GM23248 (cell line): ENCODE measurements at places on chromosomes 1 and 21. TPM values are rescaled to one million over a fixed set of nuclear protein-coding genes. Genes with fewer than 3 reads are reported as not detected.

Gene TP73
- not detected in 2 replicates for total RNA-seq

Gene KCNJ15
- total RNA-seq, result 1.2 and 2.1 TPM in 2 replicates

Gene CAMK2N1
- 37.6 and 38.2 TPM in 2 replicates for total RNA-seq

Gene CCDC30
- 0.13 and 0.65 TPM in 2 replicates for total RNA-seq

- no peaks in the 10 kb centered on the region for H3K27me3 ChIP-seq
- peak; percentile 55 for DNase-seq
- peaks cover 36% of the 10 kb centered on the region for H3K4me1 ChIP-seq
- no peaks in the 10 kb centered on the region for H3K36me3 ChIP-seq
- 0 out of 2 replicates have a peak overlapping the region, but pooled peaks have one; percentile 8 for H3K4me3 ChIP-seq
Observed at GRCh38 chr1:57474137-57474750, 50.4 kb upstream of the DAB1 start.

DNA sequence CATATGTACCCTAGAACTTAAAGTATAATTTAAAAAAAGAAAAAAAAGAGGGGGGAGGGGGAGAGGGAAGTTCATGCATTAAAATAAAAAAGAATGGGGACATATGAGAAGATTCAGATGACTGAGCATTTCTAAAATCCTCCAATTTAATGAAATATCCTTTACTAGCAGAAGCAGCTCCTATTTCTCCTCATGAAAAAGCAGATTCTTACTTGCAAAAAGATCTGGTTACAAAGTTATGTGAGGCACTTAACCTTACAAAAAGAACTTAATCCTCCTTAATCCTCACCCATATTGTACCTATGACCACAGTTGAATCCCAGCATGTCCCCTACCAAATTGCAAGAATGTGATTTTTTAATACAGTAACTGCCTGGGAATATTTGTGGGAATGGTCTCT lies 298.5 kb downstream of the SRGAP2C start:
- H3K27ac ChIP-seq, result peak overlapping the region; percentile 38; the same call in 1 of the 2 replicates
- DNase-seq, result no peak
- H3K36me3 ChIP-seq, result no peaks in the 10 kb centered on the region
- H3K4me3 ChIP-seq, result no peak overlapping the region
- peaks cover 12% of the 10 kb centered on the region for H3K4me1 ChIP-seq
- H3K27me3 ChIP-seq, result no peaks in the 10 kb centered on the region

GRCh38 chr1:215045698-215046308 lies 36.7 kb upstream of the KCNK2 start:
- H3K36me3 ChIP-seq, result peaks cover 31% of the 10 kb centered on the region; the same call in 1 of the 2 replicates
- no peak overlapping the region for H3K4me3 ChIP-seq
- no peaks in the 10 kb centered on the region for H3K27me3 ChIP-seq
- H3K4me1 ChIP-seq, result peaks cover 19% of the 10 kb centered on the region

- peaks cover 12% of the 10 kb centered on the region for H3K4me1 ChIP-seq
- H3K4me3 ChIP-seq, result no peak overlapping the region
- no peak for DNase-seq
- H3K36me3 ChIP-seq, result no peaks in the 10 kb centered on the region
Observed at GRCh38 chr1:7264101-7264500, 478.8 kb downstream of the CAMTA1 start.

GRCh38 chr21:18771845-18772380 lies 368.3 kb upstream of the TMPRSS15 start:
- H3K27me3 ChIP-seq, result no peaks in the 10 kb centered on the region
- H3K4me1 ChIP-seq, result no peaks in the 10 kb centered on the region
- no peak overlapping the region for H3K4me3 ChIP-seq
- no peaks in the 10 kb centered on the region for H3K36me3 ChIP-seq
- no peak overlapping the region for H3K27ac ChIP-seq

- peak; percentile 94 for DNase-seq
- H3K4me1 ChIP-seq, result peaks cover 34% of the 10 kb centered on the region
- H3K4me3 ChIP-seq, result no peak overlapping the region
- no peaks in the 10 kb centered on the region for H3K27me3 ChIP-seq
- H3K27ac ChIP-seq, result peak overlapping the region; percentile 91
Observed at GRCh38 chr1:234659538-234659937, 49.6 kb upstream of the IRF2BP2 start.

- DNase-seq, result no peak
- H3K27ac ChIP-seq, result no peak overlapping the region
- no peaks in the 10 kb centered on the region; the same call in 1 of the 2 replicates for H3K36me3 ChIP-seq
- no peak overlapping the region for H3K4me3 ChIP-seq
- H3K27me3 ChIP-seq, result no peaks in the 10 kb centered on the region
Observed at GRCh38 chr1:147618077-147618569, 52.2 kb downstream of the ACP6 start.

GRCh38 chr1:60891281-60891680 lies 191.1 kb upstream of the NFIA start:
- H3K4me1 ChIP-seq, result no peaks in the 10 kb centered on the region
- DNase-seq, result no peak
- no peaks in the 10 kb centered on the region for H3K27me3 ChIP-seq
- no peak overlapping the region for H3K27ac ChIP-seq
